Suprapubic skin (tissue), 4 donors: ENCODE measurements at places on chromosomes 5 and 9.

DNA sequence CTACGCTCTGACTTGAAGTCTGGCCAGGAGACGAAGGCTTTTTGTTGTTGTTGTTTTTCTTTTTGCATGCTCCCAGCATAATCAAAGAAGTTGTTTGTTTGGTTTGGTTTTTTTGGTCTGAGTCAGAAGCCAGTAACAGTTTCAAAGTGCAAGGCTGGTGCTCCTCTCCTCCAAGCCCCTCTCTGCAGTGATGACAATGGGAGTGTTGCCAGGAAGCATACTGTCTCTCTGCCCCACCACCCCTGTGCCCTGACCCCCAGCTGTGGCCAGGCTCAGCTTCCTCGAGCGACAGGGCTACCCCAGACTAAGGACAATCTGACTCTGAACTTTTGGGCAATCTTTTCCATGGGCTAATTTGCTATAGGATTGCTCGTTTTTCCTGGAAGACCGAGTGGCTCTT lies 173.8 kb upstream of the PITX1 start:
- no peak overlapping the region for H3K4me3 ChIP-seq
- H3K27me3 ChIP-seq, result no peaks in the 10 kb centered on the region
- H3K4me1 ChIP-seq, result no peaks in the 10 kb centered on the region
- DNase-seq, result no peak
- H3K36me3 ChIP-seq, result no peaks in the 10 kb centered on the region
- no peak overlapping the region for H3K27ac ChIP-seq

- H3K27ac ChIP-seq, result no peak overlapping the region
- no peak overlapping the region for H3K4me3 ChIP-seq
- H3K27me3 ChIP-seq, result no peaks in the 10 kb centered on the region
These were observed 314.7 kb upstream of the CDH6 start for GRCh38 chr5:30878746-30879145.

DNA sequence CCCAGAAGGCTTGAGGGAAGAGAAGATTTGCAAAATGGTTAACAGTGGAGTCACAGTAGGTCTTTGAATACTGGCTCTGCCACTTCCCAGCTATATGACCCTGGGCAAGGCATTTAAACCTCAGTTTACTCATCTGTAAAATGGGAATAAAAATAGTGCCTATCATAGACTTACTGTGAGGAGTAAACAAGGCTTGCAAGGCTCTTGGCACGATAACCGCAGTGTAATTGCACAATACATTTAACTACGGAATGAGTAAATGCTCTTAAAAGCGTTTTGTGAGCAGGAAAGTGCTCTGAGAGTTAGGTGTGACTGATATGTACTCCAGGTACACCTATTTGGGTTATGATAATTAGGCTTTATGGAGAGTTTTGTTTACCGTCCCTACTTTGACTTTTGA lies 8.4 kb downstream of the SLC36A3 start:
- peaks cover 2% of the 10 kb centered on the region for H3K27me3 ChIP-seq
- peaks cover 4% of the 10 kb centered on the region for H3K4me1 ChIP-seq
- no peak for DNase-seq
- no peak overlapping the region for H3K27ac ChIP-seq
- no peak overlapping the region for H3K4me3 ChIP-seq

- DNase-seq, result no peak
- H3K27ac ChIP-seq, result no peak overlapping the region
- no peaks in the 10 kb centered on the region for H3K36me3 ChIP-seq
- peaks cover 36% of the 10 kb centered on the region for H3K4me1 ChIP-seq
- H3K27me3 ChIP-seq, result no peaks in the 10 kb centered on the region
These were observed 819 bp downstream of the LCN2 start for GRCh38 chr9:128149951-128150593.

GRCh38 chr9:103789686-103790085 lies 304.4 kb upstream of the SMC2 start:
- no peak for DNase-seq
- no peaks in the 10 kb centered on the region for H3K27me3 ChIP-seq
- no peaks in the 10 kb centered on the region for H3K36me3 ChIP-seq

GRCh38 chr5:60510049-60510448 lies 189.9 kb downstream of the DEPDC1B start:
- no peaks in the 10 kb centered on the region for H3K27me3 ChIP-seq
- H3K36me3 ChIP-seq, result no peaks in the 10 kb centered on the region
- DNase-seq, result no peak
- H3K4me3 ChIP-seq, result no peak overlapping the region
- peaks cover 3% of the 10 kb centered on the region for H3K4me1 ChIP-seq

DNA sequence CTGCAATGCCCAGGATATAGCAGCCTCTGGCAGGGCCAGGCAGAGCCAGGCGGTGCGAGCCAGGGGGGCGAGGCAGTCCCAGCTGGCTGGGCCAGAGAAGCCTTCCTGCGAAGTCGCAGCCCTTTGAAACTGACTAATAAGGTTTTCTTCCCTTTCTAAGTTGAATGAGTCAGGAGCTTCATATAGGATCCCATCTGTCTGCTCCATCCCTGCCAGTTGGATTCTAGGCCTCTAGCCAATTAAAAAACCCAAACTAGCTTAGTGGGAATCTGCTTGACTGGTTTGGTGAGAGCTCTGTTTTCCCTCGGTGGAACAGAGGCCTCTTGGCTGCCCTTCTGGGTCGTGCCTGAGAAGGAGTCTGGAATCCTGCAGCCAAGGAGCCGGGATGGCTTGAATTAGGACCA lies 70.1 kb upstream of the RAPGEF1 start:
- H3K36me3 ChIP-seq, result no peaks in the 10 kb centered on the region
- peaks cover 93% of the 10 kb centered on the region for H3K27me3 ChIP-seq
- no peak for DNase-seq
- peaks cover 17% of the 10 kb centered on the region for H3K4me1 ChIP-seq

DNA sequence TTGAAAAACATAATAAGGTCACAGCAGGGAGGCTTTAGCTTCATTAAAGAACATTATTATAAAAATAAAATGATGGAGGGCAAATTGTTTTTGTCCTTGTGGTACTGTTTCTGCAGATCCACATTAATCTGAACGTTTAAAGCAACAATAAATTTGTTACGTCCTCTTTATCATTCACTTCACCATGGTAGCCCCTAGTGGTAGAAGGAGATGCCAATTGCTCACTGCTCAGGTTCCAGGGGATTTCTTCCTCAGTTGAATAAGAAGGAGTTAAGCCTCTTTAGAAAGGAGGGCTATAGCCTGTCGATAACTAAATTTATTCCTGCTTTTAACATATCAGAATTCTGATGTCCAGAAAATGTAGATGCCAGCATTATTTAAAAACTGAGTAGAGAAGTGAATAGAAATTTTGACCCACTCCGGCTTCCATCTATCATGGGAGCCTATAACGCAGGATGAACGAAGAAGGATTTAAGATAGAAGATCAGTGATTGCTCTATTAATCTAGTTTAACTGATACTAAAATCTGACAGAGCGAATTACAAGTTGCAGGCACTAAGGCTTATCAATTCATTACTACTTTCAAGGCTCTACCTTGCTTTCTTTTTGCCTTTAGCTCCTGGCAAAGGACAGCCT lies 692.3 kb downstream of the PTPRD start:
- no peak for DNase-seq
- no peaks in the 10 kb centered on the region for H3K4me1 ChIP-seq
- H3K27me3 ChIP-seq, result no peaks in the 10 kb centered on the region
- no peak overlapping the region for H3K4me3 ChIP-seq
- no peak overlapping the region for H3K27ac ChIP-seq

- no peak overlapping the region for H3K4me3 ChIP-seq
- H3K36me3 ChIP-seq, result no peaks in the 10 kb centered on the region
- no peaks in the 10 kb centered on the region for H3K27me3 ChIP-seq
- no peak overlapping the region for H3K27ac ChIP-seq
- DNase-seq, result no peak
- no peaks in the 10 kb centered on the region for H3K4me1 ChIP-seq
These were observed 158.0 kb upstream of the FREM1 start for GRCh38 chr9:15068261-15068660.

DNA sequence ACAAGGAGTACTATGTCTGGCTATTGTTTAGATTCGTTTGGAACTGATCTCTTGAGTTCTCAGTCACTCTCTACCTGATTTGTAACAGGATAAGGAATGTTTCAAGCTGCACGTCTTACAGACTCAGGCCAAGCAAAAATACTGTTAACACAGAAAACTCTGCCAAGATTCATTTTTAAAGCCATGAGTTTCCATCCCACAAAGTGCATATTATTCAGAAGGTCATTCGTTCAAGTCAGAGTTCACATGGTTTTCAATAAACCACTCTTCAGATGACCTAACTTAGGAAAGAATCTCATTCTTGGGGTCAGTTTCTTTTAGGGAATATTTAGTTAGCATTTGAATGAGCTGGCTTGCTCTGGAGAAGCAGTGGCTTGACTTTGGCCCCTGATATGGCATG lies 49.3 kb downstream of the F2R start:
- no peak overlapping the region for H3K4me3 ChIP-seq
- H3K4me1 ChIP-seq, result no peaks in the 10 kb centered on the region
- no peaks in the 10 kb centered on the region for H3K27me3 ChIP-seq
- no peaks in the 10 kb centered on the region for H3K36me3 ChIP-seq

DNA sequence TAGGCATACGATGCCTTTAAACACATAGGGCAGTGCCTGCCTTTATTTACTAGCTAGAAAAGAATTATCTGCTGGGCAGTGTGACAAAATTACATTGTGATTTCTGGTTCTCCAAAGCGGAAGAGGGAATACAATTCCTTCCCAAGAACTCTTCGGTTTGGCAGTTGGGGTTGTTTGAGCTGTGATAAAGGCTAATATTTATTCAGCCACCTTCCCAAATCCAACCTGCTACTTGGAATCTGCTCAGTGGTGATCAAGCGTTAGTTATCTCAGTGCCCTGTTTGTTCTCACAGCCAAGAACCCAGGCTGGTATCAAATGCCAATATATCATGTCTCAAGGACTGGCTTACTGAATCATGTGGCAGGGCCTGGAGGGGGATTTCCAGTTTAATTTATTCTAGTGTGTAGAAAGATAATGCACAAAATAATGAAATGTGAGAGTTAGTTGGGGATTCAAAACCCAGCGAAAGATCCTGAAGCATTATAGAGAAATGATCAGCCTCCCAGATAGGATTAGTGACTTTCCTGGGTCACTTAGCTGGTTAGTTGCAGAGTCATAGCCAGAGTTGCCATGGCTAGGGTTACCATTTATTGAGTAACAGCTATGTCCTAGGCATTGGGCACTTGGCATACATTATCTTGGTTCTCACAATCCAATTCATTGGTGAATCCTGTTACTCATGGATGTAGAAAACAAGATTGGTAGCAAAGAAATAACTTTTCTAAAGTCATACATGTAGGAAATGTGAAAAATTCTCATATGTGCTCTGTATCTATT lies 457.0 kb upstream of the KLF4 start:
- no peak overlapping the region for H3K27ac ChIP-seq
- no peaks in the 10 kb centered on the region for H3K27me3 ChIP-seq
- no peak overlapping the region for H3K4me3 ChIP-seq
- no peak for DNase-seq
- H3K4me1 ChIP-seq, result no peaks in the 10 kb centered on the region

DNA sequence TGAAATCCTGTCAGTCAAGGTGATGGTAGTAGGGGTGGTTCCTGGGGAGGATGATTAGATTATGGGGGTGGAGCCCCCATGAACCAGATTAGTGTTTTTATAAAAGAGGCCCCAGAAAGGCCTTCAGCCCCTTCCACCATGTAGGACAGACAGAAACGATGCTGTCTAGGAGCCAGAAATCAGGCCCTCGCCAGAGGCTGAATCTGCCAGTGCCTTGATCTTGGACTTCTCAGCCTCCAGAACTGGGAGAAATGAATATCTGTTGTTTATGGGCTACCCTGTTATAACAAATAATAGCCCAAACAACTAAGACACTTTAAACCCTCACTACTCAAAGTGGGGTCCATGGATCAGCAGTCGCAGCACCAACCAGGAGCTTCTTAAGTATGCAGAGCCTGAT lies 20.2 kb upstream of the FOXB2 start:
- no peak overlapping the region for H3K4me3 ChIP-seq
- no peak overlapping the region for H3K27ac ChIP-seq
- DNase-seq, result no peak
- no peaks in the 10 kb centered on the region for H3K4me1 ChIP-seq
- H3K36me3 ChIP-seq, result no peaks in the 10 kb centered on the region
- peaks cover 3% of the 10 kb centered on the region for H3K27me3 ChIP-seq

DNA sequence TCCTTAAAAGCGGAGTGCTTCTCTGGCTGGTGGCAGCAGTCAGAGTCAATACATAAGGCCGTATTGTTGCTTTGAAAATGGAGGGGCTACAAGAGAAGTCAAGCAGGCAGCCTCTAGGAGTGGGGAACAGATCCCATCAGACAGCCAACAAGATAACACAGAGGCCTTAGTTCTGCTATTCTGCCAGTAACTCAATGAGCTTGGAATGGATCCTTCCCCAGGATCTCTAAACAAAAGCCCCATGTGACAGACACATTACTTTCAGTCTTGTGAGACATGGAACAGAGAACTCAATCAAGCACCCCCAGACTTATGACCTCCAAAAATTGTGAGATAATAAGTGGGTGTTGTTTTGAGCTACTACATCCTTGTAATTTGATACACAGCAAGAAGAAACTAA lies 158.6 kb downstream of the RFX3 start:
- H3K27ac ChIP-seq, result no peak overlapping the region
- H3K36me3 ChIP-seq, result no peaks in the 10 kb centered on the region
- H3K4me3 ChIP-seq, result no peak overlapping the region
- no peak for DNase-seq
- H3K4me1 ChIP-seq, result no peaks in the 10 kb centered on the region
- no peaks in the 10 kb centered on the region for H3K27me3 ChIP-seq

DNA sequence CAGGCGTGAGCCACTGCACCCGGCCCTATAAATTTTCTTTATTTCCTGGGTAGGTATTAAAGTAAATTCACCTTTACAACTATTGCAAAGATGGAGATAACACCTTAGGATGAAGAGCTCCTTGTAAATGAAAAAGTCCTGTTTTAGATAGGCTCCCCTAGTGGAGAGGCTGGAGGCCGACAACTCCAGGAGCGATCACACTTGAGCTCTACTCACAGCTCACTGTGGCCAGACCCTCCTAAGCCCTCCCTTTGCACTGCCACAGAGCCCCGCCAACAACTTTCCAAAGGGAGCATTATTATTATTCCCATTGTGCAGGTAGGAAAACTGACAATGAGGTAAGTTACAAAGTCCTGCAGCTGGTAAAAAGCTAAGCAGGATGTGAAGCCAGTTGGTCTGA lies 139.1 kb upstream of the ERCC6L2 start:
- H3K36me3 ChIP-seq, result no peaks in the 10 kb centered on the region
- H3K4me1 ChIP-seq, result no peaks in the 10 kb centered on the region
- DNase-seq, result no peak
- no peak overlapping the region for H3K4me3 ChIP-seq

DNA sequence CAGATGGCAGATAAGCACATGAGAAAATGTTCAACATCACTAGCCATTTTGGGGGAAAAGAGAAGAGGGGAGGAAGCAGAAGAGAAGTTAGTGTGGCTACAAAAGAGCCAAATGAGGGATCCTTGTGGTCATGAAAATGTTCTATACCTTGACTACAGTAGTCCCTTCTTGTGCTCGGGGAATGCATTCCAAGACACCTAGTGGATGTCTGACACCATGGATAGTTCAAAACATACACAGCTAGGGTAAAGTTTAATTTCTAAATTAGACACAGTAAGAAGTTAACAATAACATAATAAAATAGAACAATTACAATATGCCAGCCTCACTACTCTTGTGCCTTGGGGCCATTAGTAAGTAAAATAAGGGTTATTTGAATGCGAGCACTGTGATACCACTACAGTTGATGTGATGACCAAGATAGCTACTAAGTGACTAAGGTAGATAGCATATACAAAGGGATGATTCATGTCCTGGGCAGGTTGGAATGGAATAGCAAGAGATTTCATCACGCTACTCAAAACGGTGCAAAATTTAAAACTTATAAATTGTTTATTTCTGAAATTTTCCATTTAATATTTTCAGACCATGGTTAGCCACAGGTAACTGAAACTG lies 344.1 kb downstream of the NR2F1-AS1 start:
- no peak overlapping the region for H3K4me3 ChIP-seq
- DNase-seq, result no peak
- H3K27ac ChIP-seq, result no peak overlapping the region
- no peaks in the 10 kb centered on the region for H3K27me3 ChIP-seq
- H3K36me3 ChIP-seq, result no peaks in the 10 kb centered on the region
- no peaks in the 10 kb centered on the region for H3K4me1 ChIP-seq
